ENCODE measurements at places on chromosomes 12 and 14.

- no peak for DNase-seq
Measured at GRCh38 chr12:52552055-52552454, 890 bp downstream of the KRT71 start.

DNA sequence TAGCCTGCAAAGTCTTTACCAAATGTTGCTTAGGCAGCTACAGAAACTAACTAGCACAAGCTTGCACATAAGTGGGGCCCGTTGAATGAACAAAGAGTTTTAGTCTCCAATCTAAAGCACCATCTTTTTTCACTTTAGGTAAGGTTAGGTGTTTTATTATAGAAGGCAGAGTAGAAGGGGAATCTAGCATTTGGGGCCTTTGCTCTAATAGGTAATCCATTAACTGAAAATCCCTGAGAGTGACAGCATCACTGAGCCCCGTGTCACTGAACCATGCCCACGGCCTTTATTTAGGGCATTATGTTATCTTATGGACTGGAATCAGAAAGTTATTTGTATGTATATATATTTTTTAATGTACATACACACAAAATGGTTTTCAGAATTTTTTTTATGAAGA lies 25.1 kb downstream of the CPNE8 start:
- DNase-seq = peak; percentile 14

DNA sequence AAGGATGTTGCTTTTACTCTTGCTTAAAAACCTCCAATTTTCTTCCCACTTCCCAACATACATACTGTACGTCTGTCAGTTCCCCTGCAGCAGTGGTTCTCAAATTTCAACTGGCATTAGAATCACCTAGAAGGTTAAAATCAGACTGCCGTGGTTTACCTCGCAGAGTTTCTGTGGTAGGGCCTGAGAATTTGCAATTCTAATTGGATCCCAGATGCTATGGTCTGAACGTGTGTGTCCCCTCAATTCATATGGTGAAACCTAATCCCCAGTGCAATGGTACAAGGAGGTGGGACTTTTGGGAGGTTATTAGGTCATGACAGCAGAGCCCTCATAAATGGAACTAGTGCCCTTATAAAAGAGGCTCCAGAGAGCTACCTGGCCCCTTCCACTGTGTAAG lies 226.9 kb downstream of the CRADD start:
- DNase-seq = no peak

- no peak for DNase-seq
Measured at GRCh38 chr12:115636546-115636945, 640.9 kb downstream of the MED13L start.

DNA sequence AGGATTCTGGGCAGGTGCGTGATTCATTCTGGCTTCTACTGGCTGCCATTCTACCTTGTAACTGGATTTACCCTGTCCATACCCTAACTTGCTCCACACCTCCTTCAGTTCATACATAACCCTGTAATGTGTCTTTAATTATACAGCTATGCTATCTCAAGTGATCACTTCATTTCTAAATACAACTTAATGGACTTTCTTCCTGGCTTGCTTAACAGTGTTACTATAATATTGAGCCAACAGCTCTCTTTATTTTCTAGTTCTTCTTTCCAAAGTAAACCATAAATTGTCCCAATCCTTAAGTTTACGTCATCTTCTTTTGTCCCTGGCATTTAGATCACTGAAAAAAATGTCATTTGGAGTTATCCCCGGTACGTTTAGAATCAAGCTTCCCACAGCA lies 75.9 kb upstream of the KCNJ8 start:
- no peak for DNase-seq

DNA sequence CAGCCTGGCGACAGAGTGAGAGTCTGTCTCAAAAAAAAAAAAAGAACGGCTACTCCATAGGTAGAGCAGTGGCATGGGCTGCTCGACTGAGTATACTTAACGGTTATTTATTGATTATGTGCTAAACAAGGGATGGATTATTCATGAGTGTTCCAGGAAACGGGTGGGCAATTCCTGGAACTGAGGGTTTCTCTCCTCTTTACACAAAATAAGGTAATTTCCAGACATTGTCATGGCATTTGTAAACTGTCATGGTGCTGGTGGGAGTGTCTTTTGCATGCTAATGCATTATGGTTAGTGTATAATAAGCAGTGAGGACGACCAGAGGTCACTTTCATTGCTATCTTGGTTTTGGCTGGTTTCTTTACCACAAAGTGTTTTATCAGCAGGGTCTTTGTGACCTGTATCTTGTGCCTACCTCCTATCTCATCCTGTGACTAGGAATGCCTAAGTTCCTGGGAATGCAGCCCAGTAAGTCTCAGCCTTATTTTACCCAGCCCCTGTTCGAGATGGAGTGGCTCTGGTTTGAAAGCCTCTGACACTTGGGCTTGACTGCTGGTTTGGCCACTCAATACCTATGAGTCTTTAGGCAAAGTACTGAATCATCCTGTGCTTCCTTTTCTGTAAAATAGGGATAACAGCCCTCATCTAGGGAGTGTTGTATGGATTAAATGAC lies 3.2 kb downstream of the DGLUCY start:
- DNase-seq = no peak

GRCh38 chr14:103679351-103679750 lies 35.9 kb downstream of the XRCC3 start:
- DNase-seq = no peak

- DNase-seq = no peak
Measured at GRCh38 chr14:71539650-71540285, 392.5 kb upstream of the RGS6 start.

Data from RCC 7860 (cell line).